ENCODE measurements at places on chromosomes 1 and 21.
A peak's percentile ranks its signal among the peaks of the same experiment; 100 is the strongest.

DNA sequence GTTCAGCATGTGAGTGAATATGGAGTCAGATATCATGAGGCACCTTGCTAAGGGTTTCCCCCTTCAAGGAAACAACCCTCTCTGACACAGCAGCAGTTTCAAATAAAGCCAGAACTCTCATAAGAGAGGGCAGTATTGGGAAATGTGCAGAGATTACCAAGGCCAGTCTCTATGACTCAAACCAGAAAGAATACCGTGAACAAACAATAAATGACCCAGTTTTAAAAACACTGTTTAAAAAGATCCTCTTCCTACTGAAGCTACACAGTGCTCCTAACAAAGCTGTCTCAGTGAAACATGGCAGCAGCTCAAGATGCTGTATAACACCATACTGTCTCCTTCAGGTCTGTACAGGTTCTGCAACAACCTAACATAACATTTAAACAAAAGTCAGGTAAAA lies 102.6 kb downstream of the KIAA0319L start:
- H3K27ac ChIP-seq, result no peak overlapping the region
- no peak for DNase-seq
- H3K4me3 ChIP-seq, result no peak overlapping the region
- H3K27me3 ChIP-seq, result no peaks in the 10 kb centered on the region
- no peaks in the 10 kb centered on the region for H3K4me1 ChIP-seq

- H3K4me3 ChIP-seq, result no peak overlapping the region
- no peak overlapping the region for H3K27ac ChIP-seq
- no peak for DNase-seq
- H3K36me3 ChIP-seq, result no peaks in the 10 kb centered on the region
- no peaks in the 10 kb centered on the region for H3K4me1 ChIP-seq
These were observed 25.3 kb upstream of the SHCBP1L start for GRCh38 chr1:182978151-182978853.

DNA sequence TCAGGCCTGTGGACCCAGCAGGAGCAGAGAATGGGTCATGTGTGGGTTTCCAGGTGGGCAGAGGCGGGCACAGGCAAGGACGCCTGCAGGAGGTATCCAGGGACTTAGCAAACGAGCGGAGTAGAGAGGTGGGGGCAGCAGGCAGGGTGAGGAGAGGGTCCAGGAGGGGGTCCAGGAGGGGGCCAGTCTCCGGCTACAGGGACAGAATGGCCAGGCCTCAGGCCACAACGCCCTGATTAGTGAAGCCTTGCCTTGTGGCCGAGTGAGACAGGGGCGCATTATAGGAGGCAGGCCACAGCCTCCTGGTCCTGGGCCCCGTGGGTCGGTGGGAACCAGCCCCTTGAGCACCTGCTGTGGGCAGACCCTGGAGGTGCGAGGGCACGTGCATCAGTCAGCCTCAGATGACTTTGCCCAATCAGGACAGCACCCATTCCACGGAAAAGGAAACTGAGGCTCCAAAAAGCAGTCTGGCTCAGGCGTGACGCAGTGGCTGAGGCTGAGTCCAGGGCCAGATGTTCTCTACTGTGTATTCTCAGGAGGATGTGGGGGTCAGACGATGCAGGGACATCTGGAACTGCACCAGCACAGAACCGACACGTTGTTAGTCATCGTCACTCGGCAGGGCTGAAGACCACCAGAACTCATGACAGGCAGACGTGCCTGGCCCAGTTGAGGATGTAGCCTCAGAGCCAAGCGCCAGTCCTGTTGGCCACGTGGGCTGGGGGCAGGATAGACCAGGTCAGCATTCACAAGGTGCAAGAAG lies 113.7 kb downstream of the CRYAA start:
- H3K27ac ChIP-seq, result no peak overlapping the region
- H3K4me1 ChIP-seq, result no peaks in the 10 kb centered on the region
- no peaks in the 10 kb centered on the region for H3K36me3 ChIP-seq

DNA sequence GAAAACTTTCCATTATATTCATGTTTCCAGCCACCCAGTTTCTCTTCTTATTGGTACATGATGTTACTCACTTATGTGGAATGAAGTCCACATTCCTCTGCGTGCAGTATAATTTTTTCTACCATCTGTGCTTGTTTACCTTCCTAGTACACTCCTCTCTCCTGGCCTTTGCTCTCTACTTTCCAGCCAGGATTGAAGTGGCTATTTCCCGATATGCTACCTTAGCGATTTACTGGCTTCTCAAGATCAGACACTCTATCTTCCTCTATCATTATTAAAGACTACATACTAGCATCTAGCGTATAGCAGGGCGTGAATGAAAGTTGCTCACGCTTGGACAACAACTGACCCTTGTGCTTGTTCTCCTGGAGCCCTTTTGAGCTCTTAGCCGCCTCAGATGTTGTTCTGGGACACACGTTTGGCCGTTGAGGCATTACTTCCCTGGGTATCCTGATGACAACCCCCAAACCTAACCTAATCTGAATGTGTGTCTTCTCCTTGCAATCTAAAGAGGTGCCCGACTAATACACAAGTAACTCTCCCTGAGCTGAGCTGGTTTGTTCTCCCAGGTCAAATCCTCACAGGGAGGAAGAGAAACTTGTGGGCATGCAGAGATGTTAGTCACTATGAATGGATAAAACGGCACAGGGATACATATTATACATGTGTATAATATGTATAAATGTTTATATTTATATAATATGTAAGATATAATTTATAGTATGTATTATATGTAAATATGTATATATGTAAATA lies 13.4 kb upstream of the MTARC2 start:
- DNase-seq, result no peak
- H3K4me3 ChIP-seq, result no peak overlapping the region
- no peaks in the 10 kb centered on the region for H3K27me3 ChIP-seq
- 0 out of 2 replicates have a peak, but pooled peaks cover 9% of the 10 kb centered on the region for H3K4me1 ChIP-seq

- H3K4me1 ChIP-seq, result peaks cover 52% of the 10 kb centered on the region
- DNase-seq, result peak; percentile 23
- no peaks in the 10 kb centered on the region for H3K36me3 ChIP-seq
- H3K27ac ChIP-seq, result peak overlapping the region; percentile 97
- peak overlapping the region; percentile 69 for H3K4me3 ChIP-seq
These were observed 4.1 kb downstream of the GRHL3 start for GRCh38 chr1:24323281-24323680.

DNA sequence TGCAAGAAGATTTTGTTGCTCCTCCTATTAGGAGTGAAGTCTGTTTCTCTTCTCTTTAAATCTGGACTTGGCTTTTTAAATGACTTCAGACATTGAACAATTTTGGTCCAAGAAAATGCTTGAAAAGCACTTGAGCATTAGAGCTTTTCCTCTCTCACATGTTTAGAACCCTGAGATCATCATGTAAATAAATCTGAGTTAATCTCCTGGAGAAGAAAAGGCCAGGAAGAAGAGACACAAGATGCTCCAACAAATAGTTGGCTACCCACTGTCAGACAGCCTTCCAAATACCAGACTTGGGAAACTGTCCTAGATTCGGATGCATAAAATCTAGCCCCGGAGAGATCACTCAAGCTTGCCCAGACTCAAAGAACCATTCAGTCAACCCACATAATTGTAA lies 1353.1 kb upstream of the ADGRL4 start:
- H3K4me3 ChIP-seq, result no peak overlapping the region
- no peaks in the 10 kb centered on the region for H3K27me3 ChIP-seq
- no peaks in the 10 kb centered on the region for H3K4me1 ChIP-seq
- DNase-seq, result no peak
- no peaks in the 10 kb centered on the region for H3K36me3 ChIP-seq

DNA sequence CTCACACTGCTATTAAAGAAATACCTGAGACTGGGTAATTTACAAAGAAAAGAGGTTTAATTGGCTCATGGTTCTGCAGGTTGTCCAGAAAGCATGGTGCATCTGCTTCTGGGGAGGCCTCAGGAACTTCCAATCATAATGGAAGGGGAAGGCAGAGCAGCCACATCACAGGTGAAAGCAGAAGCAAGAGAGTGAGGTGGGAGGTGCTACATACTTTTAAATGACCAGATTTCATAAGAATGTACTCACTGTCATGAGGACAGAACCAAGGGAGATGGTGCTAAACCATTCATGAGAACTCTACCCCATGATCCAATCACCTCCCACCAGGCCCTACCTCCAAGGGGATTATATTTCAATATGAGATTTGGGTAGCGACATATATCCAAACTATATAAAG lies 55.7 kb downstream of the MRPL39 start:
- H3K4me1 ChIP-seq, result no peaks in the 10 kb centered on the region
- H3K27ac ChIP-seq, result no peak overlapping the region
- DNase-seq, result no peak
- H3K36me3 ChIP-seq, result no peaks in the 10 kb centered on the region

GRCh38 chr1:60151311-60151710 lies 77.7 kb upstream of the C1orf87 start:
- H3K27ac ChIP-seq, result no peak overlapping the region
- no peak overlapping the region for H3K4me3 ChIP-seq
- no peaks in the 10 kb centered on the region for H3K27me3 ChIP-seq
- H3K4me1 ChIP-seq, result no peaks in the 10 kb centered on the region
- H3K36me3 ChIP-seq, result no peaks in the 10 kb centered on the region

- no peaks in the 10 kb centered on the region for H3K27me3 ChIP-seq
- no peak overlapping the region for H3K4me3 ChIP-seq
- H3K4me1 ChIP-seq, result no peaks in the 10 kb centered on the region
- DNase-seq, result no peak
- no peak overlapping the region for H3K27ac ChIP-seq
These were observed 5.1 kb upstream of the S100A10 start for GRCh38 chr1:151998611-151999362.

- H3K4me3 ChIP-seq, result no peak overlapping the region
- no peak overlapping the region for H3K27ac ChIP-seq
- peaks cover 11% of the 10 kb centered on the region for H3K4me1 ChIP-seq
- no peaks in the 10 kb centered on the region for H3K27me3 ChIP-seq
These were observed 1.6 kb downstream of the IFI44 start for GRCh38 chr1:78651241-78651640.

- no peak overlapping the region for H3K27ac ChIP-seq
- H3K4me3 ChIP-seq, result no peak overlapping the region
- no peak for DNase-seq
- no peaks in the 10 kb centered on the region for H3K36me3 ChIP-seq
These were observed 29.2 kb downstream of the ZNF281 start for GRCh38 chr1:200380589-200381021.

- H3K27me3 ChIP-seq, result no peaks in the 10 kb centered on the region
- no peak for DNase-seq
- no peak overlapping the region for H3K4me3 ChIP-seq
- peaks cover 29% of the 10 kb centered on the region for H3K4me1 ChIP-seq
- no peaks in the 10 kb centered on the region for H3K36me3 ChIP-seq
These were observed 38.7 kb upstream of the GPR157 start for GRCh38 chr1:9167638-9168037.

GRCh38 chr1:111776391-111776790 lies 20.7 kb downstream of the DDX20 start:
- no peak overlapping the region for H3K27ac ChIP-seq
- H3K36me3 ChIP-seq, result no peaks in the 10 kb centered on the region
- H3K4me3 ChIP-seq, result no peak overlapping the region
- no peaks in the 10 kb centered on the region for H3K27me3 ChIP-seq
- DNase-seq, result no peak
- H3K4me1 ChIP-seq, result no peaks in the 10 kb centered on the region

DNA sequence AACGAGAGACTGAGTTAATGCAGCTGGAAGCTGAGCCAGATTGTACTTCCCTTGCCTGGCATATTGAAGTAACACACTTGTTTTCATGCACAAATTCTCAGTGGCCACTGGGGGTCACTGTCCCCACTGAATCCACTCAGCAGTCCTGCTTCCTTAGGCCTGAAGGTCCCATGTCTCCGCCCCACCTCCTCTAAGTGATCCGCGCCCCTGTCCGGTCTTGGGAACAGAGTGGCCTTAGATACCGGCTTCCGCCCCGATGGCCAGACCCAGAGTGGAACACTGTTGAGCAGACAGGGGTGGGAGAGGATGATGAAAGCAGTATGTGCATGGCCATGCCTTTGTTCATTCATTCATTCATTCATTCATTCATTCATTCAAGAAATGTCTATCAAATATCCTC lies 34.8 kb downstream of the CHAF1B start:
- H3K27me3 ChIP-seq, result no peaks in the 10 kb centered on the region
- no peak overlapping the region for H3K4me3 ChIP-seq
- no peaks in the 10 kb centered on the region for H3K4me1 ChIP-seq
- no peak overlapping the region for H3K27ac ChIP-seq

- H3K4me3 ChIP-seq, result no peak overlapping the region
- no peaks in the 10 kb centered on the region for H3K27me3 ChIP-seq
- H3K4me1 ChIP-seq, result no peaks in the 10 kb centered on the region
- DNase-seq, result no peak
These were observed 157.7 kb upstream of the COL11A1 start for GRCh38 chr1:103266036-103266435.

DNA sequence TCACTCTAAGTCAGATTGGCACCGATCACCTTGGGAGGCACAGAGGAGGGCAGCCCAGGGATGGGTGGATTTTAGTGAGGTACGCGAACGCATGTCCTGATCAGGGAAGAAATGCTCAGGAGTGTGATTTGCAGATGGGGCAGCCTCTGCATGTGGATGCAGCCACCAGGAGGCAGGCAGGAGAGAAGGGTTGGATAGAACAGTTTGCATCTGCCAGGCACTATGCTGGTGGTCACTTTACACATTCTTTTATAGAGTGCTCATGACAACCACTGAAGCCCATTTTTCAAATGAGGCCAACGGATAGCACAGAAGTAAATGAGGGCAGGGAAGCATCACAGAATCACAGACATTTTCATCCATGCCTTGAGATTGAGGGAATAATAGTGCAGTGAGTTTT lies 5.7 kb downstream of the LAMB3 start:
- no peaks in the 10 kb centered on the region for H3K36me3 ChIP-seq
- H3K27me3 ChIP-seq, result no peaks in the 10 kb centered on the region
- H3K4me3 ChIP-seq, result no peak overlapping the region
- no peak for DNase-seq
- H3K27ac ChIP-seq, result no peak overlapping the region
- H3K4me1 ChIP-seq, result peaks cover 20% of the 10 kb centered on the region

GRCh38 chr1:156090840-156091188 lies 8.5 kb upstream of the MEX3A start:
- H3K27me3 ChIP-seq, result no peaks in the 10 kb centered on the region
- H3K36me3 ChIP-seq, result no peaks in the 10 kb centered on the region
- H3K27ac ChIP-seq, result no peak overlapping the region
- no peak overlapping the region for H3K4me3 ChIP-seq

GRCh38 chr1:11169202-11169601 lies 20.0 kb upstream of the ANGPTL7 start:
- no peaks in the 10 kb centered on the region for H3K4me1 ChIP-seq
- H3K27me3 ChIP-seq, result no peaks in the 10 kb centered on the region
- no peak overlapping the region for H3K4me3 ChIP-seq
- no peak overlapping the region for H3K27ac ChIP-seq
- H3K36me3 ChIP-seq, result no peaks in the 10 kb centered on the region

- no peaks in the 10 kb centered on the region for H3K4me1 ChIP-seq
- H3K4me3 ChIP-seq, result no peak overlapping the region
- H3K27me3 ChIP-seq, result no peaks in the 10 kb centered on the region
- no peak for DNase-seq
- no peaks in the 10 kb centered on the region for H3K36me3 ChIP-seq
These were observed 43.4 kb upstream of the LRRC8C start for GRCh38 chr1:89589515-89589914.

- DNase-seq, result no peak
- no peak overlapping the region for H3K27ac ChIP-seq
- no peak overlapping the region for H3K4me3 ChIP-seq
- no peaks in the 10 kb centered on the region for H3K4me1 ChIP-seq
- no peaks in the 10 kb centered on the region for H3K27me3 ChIP-seq
These were observed 39.0 kb upstream of the ATG4C start for GRCh38 chr1:62744611-62745577.

- no peak overlapping the region for H3K27ac ChIP-seq
- no peak for DNase-seq
- H3K4me3 ChIP-seq, result no peak overlapping the region
- no peaks in the 10 kb centered on the region for H3K27me3 ChIP-seq
These were observed 161.3 kb downstream of the CLEC20A start for GRCh38 chr1:178335426-178335825.

- no peaks in the 10 kb centered on the region for H3K4me1 ChIP-seq
- no peak for DNase-seq
- no peak overlapping the region for H3K27ac ChIP-seq
- no peak overlapping the region for H3K4me3 ChIP-seq
- peaks cover 69% of the 10 kb centered on the region for H3K27me3 ChIP-seq
- H3K36me3 ChIP-seq, result no peaks in the 10 kb centered on the region
These were observed 54.2 kb upstream of the ETS2 start for GRCh38 chr21:38751379-38752050.
